ENCODE measurements at places on chromosomes 12 and 14.

GRCh38 chr14:51283402-51284085 lies 43.5 kb downstream of the TMX1 start:
- no peak for DNase-seq

DNA sequence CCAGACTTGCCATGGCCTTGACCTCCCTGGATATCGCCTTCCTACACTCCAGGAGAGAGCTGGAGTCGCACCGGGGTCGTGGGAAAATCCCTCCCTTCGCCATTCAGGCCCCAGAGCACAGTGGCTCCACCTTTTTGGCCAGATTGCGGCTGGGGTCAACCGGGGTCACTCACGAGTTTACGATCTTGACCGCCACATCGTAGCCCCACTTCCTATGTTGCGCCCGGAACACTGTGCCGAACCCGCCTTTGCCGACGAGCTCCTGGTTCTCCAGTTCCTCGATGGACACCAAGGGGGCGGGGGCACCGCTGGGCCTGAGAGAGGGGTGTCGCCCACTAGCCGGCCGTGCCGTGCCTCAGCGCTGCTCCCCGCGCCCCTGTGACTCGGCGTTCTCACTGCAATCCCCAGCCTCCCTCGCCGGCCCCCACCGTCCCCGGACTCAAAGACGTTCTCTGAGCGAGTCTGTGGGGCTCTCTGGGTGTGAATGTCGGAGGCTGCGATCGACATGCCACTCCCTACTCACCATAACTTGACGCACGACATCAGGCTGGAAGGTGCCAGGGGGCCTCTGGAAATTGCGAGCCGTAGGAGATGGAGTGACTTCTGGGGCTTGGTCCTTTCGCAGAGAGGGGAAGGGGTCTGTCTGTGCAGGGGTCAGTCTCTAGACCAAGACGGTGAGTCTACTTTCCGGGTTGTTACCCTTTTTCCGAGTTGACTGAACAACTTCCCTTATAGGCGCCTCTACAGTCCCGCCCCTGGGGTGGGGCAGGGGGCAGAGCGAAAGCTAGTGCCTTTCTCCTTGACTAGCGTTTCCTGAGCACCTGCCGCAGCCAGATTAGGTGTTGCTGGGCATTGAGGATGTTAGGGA lies at the start of gene RIPK3:
Gene RIPK3, minus strand, starts transcription at position 708 of the 868 bp plus-strand sequence. Its CDS starts 165 bp downstream, at position 543.
- no peak for DNase-seq

DNA sequence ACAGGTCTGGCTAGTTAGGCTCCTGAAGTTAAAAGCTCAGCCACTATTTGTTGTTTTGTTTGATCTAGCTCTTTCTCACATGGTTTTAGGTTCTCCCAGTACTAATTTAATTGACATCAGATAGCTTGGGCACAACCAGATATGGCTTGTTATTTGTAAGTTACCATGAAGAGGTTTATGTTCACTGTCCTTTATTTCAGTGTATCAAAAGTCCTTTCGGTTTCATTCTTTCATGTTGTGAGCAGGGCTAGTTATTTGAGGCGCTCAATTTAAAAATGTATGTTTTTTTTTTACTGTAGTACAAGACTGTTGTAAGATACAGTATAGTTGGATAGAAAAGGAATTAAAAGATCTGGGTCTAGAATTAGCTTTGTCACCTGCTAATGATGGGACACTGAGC lies 7.0 kb downstream of the GPX2 start:
- no peak for DNase-seq

DNA sequence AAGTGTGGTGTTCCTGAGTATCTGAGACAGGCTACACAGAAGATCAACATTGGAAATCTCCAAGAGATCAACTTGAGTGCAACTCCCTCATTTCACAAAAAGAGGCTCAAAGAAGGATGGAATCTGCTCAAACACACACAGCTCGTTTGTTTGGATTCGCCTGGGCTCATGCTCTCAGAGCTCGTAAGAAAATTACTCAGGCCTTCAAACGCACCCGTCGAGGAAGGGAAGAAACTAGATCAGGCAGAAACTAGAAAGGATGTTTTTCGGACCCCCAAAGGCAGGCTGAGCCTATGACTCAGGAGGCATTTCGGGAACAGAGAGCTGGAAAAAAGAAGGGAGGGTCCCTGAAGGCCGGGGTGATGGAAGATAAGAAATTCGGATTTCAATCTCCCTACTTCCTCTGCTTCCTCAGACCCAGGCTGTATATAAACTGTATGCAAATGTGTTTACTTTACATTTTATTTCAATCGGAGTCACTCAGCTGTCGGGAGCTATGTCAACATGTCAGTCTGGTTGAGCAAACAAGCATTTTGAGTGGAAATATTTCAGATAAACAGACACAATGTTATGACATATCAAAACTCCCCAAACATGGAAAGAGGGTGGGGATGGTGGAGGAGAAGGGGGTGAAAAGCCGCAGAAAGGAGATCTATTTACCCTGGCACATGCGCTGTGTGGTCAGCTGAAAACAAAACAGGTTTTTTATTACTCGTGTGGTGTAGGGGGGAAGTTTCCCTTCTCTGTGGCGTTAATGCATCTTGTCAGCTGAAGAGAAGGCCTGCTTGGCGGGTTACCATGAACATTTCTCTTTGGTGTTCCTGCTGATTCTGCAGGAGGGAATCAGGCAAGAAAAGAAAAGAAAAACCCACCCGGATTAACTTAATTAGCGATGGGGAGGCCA lies 129.1 kb upstream of the TBX3 start:
- DNase-seq: peak; percentile 8

DNA sequence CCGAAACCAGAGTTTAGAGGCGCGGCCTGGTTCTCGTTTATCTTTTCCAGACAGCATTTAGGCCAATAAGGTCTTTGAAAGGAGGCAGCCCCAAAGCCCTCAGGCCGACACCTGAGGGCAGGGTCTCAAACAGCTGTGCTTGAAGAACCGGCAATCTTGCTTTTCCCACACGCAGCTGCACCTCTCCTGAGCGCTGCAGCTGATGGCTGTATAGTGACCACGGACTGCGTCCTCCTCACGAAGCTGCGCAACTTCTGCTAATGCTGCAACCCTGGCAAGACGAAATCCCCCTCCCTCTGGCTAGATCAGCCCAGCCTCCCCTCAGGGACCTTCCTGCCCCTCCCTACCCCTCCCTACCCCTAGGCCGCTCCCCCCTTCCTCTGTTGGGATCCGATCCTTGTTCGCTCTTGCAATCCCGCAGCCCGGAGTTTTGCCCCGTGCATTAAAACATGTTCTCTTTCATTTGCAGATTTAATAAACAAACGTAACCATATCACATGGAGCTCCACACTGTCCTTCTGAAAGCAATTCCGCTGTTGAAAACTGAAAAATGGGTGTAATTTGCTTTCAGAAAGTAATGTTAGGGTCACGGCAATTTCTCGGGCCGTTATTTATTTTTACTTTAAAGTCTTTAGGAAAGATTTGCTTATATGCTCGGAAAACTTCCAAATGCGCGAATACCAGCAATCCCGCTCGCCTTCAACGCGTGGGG lies 4.8 kb upstream of the PAX9 start:
- DNase-seq: no peak

GRCh38 chr14:72962829-72963312 lies 36.6 kb downstream of the DCAF4 start:
- DNase-seq: peak; percentile 63

DNA sequence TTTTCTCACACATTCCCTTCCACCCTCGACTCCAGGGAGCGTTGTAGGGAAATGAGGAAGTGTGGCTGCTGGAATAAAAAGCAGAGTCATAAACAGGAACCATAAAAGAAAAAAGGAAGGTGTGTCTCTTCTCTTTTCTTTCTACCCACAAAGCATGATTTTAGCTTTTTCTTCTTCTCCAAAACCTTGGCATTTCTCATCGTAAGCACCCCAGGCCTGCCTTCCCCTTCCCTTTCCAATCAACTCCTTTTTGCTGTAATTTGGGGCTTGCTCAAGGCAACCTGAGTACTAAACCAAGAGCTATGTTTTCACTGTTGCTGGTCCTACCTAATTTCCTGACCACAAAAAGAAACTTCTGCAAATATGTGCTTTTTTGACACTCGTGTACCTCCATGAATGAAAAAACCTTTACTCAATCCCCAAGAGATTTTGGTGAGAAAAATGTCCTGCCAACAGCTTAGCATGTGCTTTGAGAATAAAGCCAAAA lies 9.2 kb downstream of the PLBD1 start:
- no peak for DNase-seq

DNA sequence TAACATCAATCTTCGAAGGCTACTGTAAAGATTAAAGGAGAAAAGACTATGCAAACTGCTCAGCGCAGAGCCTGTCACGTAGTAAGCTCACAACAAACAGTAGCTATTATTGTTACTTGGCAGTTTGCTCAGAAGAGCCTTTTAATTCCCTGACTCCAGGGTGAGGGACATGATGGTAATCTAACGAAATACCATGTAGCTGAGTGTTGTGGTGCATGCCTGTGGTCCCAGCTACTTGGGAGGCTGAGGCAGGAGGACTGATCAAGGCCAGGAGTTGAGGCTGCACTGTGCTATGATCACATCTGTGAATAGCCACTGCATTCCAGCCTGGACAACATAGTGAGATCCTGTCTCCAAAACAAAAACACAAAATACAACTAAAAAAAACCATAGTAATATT lies 22.8 kb downstream of the HEBP1 start:
- no peak for DNase-seq

DNA sequence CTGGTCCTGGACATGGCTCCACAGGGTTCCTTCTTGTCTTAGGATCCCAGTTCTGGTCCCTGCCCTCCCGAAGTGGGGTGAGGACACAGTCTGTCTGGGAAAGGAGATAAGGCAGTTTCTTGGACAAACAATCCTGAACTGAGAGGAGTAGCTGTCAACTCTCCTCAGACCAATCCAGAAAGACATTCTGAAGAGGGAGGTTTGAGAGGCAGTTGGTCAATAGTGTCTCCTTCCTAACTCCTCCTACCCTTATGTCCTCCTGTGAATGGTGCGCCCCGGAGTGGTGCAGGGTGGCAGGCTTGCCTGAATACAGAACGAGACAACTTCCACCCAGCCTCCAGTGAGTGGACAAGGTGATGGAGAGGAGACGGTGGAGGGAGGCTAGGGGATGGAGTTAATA lies 15.4 kb upstream of the ASIC1 start:
- no peak for DNase-seq

DNA sequence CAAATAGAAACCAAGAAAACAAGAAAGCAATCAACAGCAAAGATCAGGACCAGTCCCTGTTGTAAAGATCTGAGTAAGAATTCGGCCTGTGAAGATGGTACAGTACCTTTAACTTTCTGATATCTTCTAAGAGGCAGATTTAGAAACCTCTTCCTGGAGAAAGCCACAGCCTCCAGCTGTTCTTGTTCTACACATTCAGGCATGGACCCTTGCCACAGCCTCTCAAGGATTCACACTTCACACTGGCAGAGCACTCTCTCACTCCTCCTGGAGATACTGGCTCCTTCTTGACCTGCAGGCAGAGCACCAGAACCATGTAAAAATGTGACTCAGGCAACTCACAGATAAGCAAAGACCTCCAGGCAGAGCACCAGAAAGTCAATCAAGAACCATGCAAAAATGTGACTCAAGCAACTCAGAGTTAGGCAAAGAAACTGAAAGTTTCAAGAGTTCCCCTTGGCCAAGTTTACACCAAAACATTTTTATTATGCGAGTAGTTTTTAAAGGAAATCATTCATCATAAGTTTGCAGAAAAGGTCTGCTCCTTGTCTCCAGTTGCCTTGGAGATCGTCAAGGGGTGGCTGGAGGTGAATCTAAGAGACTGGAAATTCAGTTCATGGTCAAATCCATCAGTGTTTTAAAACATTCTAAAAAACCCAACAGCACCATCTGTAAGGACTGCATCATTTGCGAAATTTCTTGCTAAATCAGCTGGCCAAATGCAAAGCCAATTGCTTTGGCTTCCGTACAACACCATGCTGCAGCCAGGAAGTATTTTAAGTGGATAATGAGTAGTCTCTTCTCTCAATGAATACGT lies 119.3 kb upstream of the MDM1 start:
- DNase-seq: no peak

GRCh38 chr12:17322090-17322489 lies 716.1 kb upstream of the LMO3 start:
- no peak for DNase-seq

DNA sequence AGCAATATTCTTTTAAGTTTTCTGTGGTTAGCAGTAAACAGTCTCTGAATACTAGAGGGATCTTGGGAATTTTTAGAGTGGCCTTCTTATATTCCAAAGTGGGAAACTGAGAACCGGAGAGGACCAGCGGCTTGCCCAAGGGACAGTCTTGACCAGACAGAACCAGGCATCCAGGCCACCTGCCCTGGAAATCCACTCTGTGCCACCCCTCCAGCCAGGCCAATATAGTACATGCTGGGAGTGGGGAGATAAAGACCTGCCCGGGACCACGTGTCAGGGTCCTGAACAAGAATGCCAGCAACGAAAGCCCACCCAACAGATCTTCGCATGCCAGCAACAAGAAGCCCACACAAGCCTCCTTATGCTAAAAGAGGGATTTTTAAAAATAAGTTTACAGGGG lies 49.4 kb upstream of the RIN3 start:
- no peak for DNase-seq

DNA sequence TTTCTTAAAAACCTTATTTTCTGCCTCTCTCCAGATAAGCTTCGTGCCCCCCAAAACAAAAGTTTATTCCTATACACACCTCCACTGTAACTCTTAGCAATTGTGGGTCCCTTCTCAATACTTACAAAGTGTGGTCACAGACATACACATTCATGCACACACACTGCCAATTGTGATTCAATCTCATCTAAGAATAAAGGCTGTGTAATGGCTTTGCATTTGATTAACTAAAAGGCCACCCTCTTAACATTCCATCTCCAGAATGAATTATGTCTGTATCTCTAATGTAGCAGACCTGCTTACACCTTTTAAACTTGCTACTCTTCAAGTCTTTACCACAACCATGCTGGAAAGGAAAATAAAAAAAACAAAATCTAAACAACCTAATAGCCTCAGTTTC lies 49.5 kb downstream of the MYF5 start:
- peak; percentile 86 for DNase-seq

- no peak for DNase-seq
Observed at GRCh38 chr12:234891-235415, 21.0 kb upstream of the SLC6A12 start.

DNA sequence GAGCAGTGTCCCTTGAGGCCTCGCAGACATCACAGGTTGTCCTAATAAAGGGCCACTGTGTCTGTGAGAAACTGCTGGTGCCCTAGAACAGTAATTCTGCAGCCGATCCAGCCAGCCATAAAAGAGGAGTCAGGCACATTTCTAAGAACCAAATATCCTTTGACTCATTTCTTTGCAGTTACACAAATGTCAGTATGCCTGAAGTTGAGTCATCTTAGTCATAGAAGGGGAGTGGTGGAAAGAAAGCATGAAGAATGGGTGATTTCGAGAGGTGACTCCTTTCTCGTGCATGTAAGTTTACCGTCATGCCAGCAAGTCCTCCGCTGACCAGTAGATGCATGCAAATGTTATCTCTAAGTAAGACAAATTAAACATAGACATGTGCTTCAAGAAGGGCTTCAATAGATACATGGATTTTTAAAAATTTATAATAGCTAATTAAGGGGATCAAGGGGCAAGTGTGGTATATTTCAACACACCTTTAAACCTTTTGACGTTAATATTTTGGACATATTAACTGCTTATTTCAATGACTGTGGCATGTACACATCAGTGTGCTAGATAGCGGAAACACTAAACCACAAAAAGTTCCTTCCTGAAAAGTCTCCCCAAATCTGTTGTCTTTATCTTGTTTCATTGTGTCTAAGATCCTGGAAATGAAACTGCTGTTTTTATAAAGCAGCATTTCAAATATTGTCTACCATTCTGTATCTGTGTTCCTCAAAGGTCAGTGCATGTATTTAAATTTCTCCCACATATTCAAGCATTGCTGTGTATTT lies 497.4 kb downstream of the NPAS3 start:
- no peak for DNase-seq

GRCh38 chr14:104898195-104898558 lies 26.5 kb upstream of the PLD4 start:
- DNase-seq: no peak

All from HAP-1 (cell line).